ENCODE measurements at places on chromosomes 4 and X. TPM values are rescaled to one million over a fixed set of nuclear protein-coding genes. Genes with fewer than 3 reads are reported as not detected.

GRCh38 chr4:16692524-16692923 is 205.9 kb downstream of the LDB2 start:
- DNase-seq = no peak

GRCh38 chr4:23455456-23456158 is 434.2 kb downstream of the PPARGC1A start:
- no peak for DNase-seq

The GIMD1 gene
- not detected for total RNA-seq

DNA sequence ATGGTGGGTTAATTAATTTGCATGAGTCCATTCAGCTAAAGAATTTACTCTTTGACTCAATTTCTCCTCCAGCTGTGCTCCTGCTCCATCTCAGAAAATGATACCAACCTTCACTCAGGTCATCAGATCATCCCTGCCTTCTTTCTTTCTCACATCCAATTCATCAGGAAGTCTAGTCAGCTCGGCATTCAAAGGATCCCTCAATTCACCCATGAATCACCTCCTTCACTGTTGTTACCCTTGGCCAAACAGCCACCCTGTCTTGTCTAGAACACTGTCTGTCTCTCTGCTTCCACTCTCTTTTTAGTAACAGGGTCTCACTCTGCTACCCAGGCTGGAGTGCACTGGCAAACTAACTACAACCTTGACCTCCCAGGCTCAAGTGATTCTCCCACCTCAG is 337.4 kb upstream of the SFRP2 start:
- DNase-seq = no peak

GRCh38 chr4:135249024-135249423 is 1047.4 kb upstream of the PABPC4L start:
- DNase-seq = no peak

DNA sequence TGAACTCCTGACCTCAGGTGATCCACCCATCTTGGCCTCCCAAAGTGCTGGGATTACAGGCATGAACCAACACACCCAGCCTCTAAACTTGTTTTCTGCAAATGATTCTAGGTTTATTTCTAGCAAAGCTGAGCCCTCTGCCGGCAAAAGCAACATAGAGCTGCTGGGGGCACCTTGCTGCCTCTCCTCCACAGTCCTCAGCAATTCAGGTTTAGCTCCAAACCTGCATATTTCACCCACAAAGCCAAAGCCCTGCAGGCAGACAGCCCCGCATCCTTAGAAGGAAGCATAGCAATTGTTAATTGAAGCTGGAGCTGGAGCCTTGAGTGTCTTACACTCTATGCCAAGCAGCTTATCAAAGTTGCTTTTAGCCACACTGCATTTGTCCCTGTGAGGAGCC is 24.9 kb upstream of the OCIAD2 start:
- DNase-seq = no peak

- no peak for DNase-seq
Observed at GRCh38 chrX:4800756-4801155, 1087.3 kb upstream of the PRKX start.

- no peak for DNase-seq
Observed at GRCh38 chrX:148530464-148531077, 30.2 kb downstream of the AFF2 start.

GRCh38 chr4:43456383-43456782 is 563.9 kb downstream of the GRXCR1 start:
- DNase-seq = no peak

- DNase-seq = no peak
Observed at GRCh38 chrX:121832446-121832845, 785.0 kb downstream of the GLUD2 start.

The RAI2 gene
- total RNA-seq = 32.1 TPM

The TRIM2 gene
- 35.9 TPM for total RNA-seq

The FOXR2 gene
- total RNA-seq = not detected

GRCh38 chrX:154037754-154038153 is 18.1 kb upstream of the IRAK1 start:
- no peak for DNase-seq

The MAP7D2 gene
- 0.26 TPM for total RNA-seq

The RBM47 gene
- 105 TPM for total RNA-seq

GRCh38 chrX:89034679-89035078 is 287.7 kb downstream of the CPXCR1 start:
- DNase-seq = no peak

DNA sequence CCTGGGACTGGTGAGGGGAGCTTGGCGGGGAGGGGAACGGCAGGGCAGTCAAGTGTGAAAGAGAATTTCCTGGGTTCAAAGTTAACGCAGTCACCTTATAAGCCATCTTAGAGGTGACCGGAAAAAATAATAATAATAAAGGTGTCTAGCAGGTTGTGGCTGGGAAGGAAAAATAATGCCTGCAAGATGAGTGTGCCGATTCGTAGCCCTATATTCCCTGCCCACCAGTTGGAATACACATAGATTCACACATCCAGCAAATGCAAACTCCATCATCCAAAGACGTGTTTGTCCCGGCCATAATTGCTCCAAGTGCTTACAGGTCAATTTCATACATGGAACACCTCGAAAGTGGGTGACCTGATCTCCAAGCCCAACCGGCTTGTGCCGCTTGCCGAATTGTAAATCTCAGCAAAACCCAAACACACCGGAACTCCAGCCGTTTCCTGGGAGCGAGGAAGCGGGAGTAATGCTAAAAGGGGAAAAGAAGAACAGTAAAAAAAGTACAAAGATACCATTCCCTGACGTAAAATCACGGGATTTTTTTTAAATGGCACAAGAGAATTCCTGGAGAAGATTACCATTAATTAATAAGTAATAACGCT is 1.3 kb upstream of the FAT1 start:
- DNase-seq = no peak

- no peak for DNase-seq
Observed at GRCh38 chrX:95762716-95763115, 921.9 kb upstream of the DIAPH2 start.

GRCh38 chr4:66017671-66018070 is 347.4 kb upstream of the EPHA5 start:
- no peak for DNase-seq

The BCORL1 gene
- 15.0 TPM for total RNA-seq

The XAGE1A gene
- total RNA-seq = 0.75 TPM
